ENCODE measurements at places on chromosomes 6 and 20.
A peak's percentile ranks its signal among the peaks of the same experiment; 100 is the strongest.

DNA sequence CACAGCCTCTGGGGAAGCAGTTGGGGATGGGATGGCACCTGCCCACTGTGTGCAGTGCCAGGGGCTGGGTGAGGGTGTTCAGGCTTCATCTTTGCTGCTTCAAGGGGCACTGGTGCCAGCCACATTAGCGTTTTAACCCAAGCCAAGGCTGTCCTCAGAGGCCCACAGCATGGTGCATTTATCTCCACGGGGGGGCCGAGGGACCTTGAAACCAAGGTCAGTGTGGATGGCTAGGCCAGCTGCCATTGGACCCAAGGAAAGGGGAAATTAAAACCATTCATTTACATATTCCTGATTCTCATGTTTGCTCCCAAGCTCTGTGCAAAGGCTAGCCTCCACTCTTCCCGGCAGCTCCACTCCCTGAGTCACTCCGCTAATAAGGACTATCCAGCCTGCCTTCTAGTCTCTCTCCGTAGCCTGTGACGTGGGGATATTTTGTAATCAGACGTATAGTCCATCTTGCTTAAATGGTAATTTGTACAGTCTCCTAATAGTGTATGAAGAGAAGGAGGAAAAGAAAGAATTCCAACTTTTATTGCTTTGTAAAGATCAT, 197.1 kb downstream of the CDH4 start:
- DNase-seq: no peak

- no peak for DNase-seq
Observed at GRCh38 chr6:131134980-131135243, 355 bp upstream of the AKAP7 start.

DNA sequence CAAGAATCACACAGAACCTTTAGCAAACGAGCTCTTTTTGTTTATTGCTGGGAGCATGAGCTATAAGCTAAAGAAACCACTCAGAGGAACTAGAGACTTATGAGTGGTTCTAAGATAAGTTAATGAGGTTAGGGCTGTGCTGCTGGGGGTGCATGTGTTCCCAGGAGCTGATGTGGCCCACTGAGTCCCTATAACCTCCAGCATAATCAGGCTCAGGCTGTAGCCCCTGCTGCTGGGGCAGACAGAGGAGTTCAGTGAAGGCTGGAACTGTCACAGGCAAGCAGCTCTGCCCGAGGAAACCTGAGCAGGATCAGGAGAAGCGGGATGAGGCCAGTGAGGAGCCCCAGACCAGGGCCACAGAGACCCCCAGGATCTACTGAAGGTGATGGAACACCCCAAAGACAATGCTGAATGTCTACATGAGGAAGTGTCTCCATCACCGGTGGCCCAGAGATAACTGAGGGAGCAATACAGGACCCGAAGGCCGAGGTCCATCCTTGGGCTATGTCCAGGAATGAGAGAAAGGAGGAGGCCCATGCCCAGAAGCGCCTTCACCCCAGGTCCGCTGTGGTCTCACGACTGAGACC, 17.3 kb downstream of the TUBB2B start:
- no peak for DNase-seq

GRCh38 chr6:53647462-53648094, 18.0 kb downstream of the KLHL31 start:
- no peak for DNase-seq

DNA sequence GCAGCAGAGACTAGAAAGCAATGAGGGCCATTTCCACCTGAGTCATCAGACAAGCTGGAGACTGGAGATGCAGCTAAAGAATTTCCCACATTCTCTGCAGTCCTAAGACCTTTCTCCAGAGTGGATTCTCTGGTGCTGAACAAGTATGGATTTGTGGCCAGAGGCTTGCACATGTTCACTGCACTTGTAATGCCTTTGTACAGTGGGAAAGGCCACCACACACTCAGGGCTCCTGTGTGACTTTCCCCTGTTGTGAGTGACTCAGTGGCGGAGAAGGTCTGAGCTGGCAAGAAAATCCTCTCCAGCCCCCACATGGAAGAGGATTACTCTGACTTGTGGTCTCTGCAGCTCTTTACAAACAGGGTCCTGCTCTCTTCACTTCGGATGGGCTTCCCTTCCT, 192.3 kb downstream of the C6orf118 start:
- DNase-seq: no peak

- DNase-seq: no peak
Observed at GRCh38 chr20:46799781-46800408, 90.4 kb downstream of the SLC2A10 start.

DNA sequence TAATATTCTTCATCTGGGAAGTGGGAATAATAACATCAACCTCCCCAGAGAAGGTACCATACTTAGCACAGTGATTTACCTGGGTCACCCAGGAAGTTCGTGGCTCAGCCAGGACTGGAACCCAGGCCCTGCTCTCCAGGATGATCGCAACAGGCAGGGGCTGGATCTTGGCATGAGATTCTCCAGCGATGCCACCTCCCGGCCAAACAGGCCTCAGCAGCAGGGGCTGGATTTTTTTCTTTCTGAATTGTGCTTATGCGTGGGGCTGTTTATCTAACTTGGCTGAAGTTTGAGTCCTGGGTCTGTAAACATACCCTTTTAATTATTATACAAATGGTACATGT, 129.5 kb upstream of the PTPN1 start:
- no peak for DNase-seq

GRCh38 chr6:43980004-43980795, 147.1 kb downstream of the MRPL14 start:
- DNase-seq: no peak

- DNase-seq: no peak
Observed at GRCh38 chr6:162999575-163000285, 272.0 kb downstream of the PACRG start.

- DNase-seq: peak; percentile 65
Observed at GRCh38 chr20:50575865-50576720, 65.9 kb downstream of the PTPN1 start.

GRCh38 chr20:51634257-51634656, 91.7 kb upstream of the NFATC2 start:
- no peak for DNase-seq

DNA sequence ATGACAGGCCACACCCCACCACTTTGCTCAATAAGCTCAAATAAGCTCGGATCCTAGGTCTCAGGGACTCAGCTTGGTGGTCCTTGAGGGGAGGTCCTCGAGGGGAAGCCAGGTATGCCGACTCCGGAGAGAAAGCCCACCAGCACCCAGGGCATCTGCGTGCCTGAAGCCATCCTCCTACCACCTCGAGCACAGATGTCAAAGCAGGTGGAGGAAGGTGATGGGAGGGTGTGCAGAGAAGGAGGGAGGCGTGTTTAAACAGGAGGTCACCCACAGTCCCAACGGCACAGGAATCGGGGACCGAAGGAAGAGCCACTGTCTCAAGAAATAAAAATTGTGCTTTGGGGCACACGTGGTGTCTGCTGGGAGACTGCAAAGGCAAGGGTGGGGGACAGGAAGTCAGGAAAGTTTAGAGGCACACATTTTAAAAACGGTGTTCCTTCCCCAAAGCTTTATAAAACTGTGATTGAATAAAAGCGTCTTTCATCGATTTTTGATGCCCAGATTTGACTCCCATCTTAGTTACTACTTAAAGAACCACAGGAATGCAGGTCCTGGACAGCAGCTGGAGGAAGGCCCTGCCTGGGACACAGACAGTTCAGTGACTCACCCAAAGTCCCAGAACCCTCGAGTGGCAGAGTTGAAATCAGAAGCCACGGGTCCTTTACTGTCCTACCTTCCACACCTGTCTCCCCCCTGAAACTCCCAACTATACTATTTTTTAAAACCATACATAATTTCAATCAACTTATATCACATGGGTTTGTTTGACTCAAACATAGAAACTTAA, 221.0 kb upstream of the PDE10A start:
- DNase-seq: no peak

DNA sequence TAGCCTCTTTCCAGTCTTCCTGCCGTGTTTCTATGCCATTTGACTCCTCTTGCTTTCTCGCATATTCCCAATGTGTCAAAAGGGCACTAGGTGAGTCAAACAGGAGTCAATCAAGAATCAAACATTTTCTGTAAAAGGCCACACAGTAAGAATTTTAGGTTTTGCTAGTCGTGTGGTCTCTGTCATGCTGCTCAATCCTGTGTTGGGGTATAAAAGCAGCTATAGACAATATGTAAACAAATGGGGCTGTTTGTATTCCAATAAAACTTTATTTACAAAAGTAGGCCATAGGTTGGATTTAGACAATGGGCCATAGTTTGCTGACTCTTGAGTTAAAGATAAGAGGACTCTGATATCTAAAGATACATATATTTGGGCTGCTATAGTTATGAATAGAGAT, 235.4 kb upstream of the BTBD3 start:
- DNase-seq: no peak

GRCh38 chr6:52186480-52186879, 305 bp downstream of the IL17A start:
- no peak for DNase-seq

- DNase-seq: peak; percentile 34
Observed at GRCh38 chr20:433300-433975, 25.3 kb downstream of the RBCK1 start.

DNA sequence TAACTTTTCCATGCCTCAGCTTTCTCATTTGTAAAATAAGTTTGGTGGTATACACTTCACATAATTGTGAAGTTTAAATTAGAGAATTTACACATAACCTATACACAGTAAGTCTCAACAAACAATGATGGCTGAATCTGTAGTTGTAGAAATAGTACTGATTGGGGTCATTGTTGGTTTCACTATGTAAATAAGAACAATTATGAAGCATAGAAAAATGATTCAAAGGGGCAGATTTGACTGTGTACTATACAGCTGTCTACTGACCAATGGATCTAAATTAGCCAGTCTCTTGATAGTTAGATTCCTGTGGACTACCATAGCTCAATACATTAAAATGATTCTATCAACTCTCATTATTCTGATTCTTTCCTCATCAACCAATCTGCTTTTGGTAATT, 181.1 kb upstream of the STXBP5 start:
- no peak for DNase-seq

GRCh38 chr20:6866741-6867140, 99.3 kb downstream of the BMP2 start:
- no peak for DNase-seq

GRCh38 chr6:124928851-124929250, 33.4 kb upstream of the RNF217 start:
- no peak for DNase-seq

DNA sequence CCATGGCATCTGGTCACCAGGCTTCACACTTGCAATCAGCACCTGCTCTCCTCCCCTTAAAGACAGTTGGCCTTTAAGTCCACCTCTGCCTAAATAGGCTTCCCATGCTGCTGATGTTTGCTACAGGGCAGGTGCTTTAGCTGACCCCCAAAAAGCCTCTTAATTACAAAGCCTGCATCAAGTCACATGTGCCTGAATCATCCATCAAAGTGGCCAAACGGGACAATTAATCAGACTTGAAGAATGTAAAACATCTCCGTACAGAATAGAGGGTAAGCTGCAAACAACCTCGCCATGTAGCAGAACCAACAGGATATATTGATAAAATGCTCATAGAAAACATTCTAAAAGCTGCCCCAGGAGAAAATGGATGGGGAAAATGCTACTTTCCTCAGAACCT, 7.4 kb downstream of the LY86 start:
- no peak for DNase-seq

DNA sequence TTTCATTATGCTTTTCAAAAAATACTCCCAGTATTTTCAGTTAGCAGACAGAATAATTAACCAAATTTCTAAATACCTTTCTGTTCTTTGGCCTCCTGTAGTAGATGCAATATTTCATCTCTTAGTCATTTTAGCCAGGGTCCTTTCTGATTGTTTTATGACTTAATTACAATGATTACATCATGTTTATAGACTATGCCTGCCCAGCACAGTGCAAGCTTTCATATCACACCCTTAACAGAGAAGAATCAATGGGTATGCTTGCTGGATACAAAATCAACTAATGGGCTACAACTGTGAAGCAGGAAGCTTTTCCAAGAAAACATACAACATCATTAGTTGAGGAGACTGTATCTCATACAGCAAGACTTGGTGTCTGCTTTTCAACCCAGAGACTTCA, 119.8 kb upstream of the NRSN1 start:
- DNase-seq: no peak

- no peak for DNase-seq
Observed at GRCh38 chr6:424741-425417, 33.3 kb downstream of the IRF4 start.
